ENCODE measurements at places on chromosomes 7 and 10.

GRCh38 chr10:28580825-28581224 is 47.9 kb downstream of the WAC start:
- peak; percentile 59 for DNase-seq

DNA sequence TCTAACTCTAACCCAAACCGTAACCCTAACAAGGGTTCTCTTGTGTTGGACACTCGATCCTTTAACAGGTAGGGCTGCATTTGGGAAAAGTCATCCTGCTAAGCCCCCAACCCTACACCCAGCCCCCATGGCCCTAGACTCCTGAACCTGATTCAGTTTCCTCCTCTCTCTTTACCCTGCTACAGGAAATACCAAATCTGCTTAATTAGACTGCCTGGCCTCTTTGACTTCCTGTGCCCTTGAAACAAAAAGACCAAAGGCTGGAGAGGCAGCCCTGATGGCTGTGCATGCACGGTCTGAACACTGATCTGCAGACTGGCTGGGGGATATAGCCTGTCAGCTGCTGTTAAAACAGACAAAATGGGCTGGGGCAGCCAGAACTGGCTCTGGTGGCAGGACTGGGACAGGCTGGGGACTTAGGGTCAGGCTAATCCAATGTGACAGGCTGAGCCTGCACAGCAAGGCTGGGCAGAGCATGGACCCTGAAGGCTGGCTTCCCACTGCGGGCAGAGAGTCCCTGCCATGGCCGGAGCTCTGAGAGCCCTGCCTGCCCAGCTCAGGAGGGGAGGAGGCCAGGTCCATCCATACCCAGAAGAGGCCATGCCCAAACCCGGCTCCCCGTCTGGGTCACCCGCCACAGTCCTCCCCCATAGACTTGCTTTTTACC is 51.0 kb upstream of the MSMB start:
- DNase-seq: no peak

DNA sequence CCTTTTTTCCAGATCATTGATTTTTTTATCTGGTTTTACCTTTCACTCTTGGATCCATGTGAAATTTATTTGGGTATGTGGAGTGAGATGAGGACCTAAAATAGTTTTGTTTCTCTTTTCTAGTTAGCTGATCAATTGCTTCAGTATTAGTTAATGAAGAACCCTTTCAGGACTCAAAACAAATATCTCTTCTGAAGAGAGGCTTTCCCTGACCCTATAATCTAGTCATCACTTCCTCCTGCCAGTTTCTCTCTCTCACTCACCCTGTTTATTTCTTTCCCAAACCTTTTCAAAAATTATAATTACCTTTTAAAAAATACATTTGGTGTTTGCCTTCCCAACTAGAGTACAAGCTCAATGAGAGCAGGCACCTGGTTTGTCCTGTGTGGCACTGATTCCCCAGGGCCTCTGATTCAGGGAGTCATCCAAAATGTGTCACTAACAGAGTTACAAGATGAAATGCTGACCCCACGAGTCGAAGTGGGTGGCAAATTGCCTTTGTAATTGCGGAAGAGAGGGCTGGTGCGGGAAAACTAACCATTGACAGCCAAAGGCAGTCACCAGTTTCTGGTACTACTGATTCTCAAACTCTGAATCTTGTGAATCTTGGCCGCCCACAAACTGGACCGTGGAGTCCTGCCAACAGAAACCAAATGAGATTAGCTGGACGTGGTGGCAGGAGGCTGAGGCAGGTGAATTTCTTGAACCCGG is 2.4 kb downstream of the TMEM140 start:
- no peak for DNase-seq

GRCh38 chr10:69228151-69228550 is 8.0 kb downstream of the HKDC1 start:
- peak; percentile 36 for DNase-seq

DNA sequence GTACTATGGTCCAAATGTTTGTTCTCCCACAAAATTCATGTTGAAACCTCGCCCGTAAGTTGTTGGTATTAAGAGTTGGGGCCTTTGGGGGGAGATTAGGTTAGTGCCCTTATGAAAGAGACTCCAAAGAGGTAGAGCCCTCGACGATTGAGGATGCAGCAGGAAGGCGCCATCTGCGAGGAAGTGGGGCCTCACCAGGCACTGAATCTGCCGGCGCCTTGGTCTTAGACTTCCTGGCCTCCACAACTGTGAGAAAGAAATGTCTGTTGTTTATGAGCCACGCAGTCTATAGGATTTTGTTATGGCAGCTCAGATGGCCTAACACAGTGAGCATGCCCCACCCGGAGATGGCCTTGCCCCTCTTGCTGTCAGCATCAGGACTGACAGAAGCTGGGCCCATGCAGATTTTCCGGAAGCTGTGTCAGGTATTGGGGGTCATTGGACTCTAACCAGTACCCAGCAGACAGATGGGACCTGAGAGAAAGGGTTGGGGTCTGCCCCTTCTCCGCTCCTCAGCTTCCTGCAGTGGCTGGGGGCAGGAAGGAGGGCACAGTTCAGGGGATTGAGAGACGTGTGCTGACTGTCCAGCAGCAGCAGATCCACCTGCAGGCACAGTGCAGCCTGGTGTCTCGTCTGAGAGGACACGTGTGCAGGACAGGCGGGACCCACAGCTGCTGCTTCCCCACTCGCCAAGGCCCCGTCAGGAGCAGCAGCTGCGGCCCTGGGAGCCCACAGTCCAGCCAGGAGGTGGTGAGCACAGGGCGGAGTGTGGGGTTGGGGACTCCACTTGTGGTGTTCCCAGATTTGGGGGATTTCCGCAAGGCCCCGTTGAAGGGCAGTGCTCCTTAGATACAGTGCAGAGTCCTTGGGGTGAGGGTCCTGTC is 47.8 kb downstream of the MGMT start:
- DNase-seq: no peak

GRCh38 chr10:118106426-118106825 is 59.7 kb upstream of the RAB11FIP2 start:
- peak; percentile 7 for DNase-seq

GRCh38 chr7:135193615-135194081 is 17.7 kb downstream of the WDR91 start:
- peak; percentile 98 for DNase-seq

DNA sequence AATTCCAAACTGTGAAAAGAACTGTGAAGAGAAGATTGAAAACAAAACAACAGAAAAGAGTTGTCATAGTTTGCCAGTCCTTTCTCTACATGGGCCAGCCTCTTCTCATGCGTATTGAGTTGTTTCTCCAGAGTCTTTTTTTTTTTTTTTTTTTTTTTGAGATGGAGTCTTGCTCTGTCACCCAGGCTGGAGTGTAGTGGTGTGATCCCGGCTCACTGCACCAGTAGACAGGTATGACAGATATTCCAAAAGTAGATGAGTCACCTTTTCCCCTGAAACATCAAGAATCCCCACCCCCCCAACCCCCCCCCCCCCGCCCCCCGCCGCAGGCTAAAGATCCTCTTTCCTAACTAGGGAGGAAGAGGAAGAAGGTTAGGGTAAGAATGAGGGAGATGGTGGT is 15.6 kb upstream of the KMT2C start:
- no peak for DNase-seq

- no peak for DNase-seq
These were observed 2.3 kb downstream of the FBXO24 start for GRCh38 chr7:100588438-100588837.

DNA sequence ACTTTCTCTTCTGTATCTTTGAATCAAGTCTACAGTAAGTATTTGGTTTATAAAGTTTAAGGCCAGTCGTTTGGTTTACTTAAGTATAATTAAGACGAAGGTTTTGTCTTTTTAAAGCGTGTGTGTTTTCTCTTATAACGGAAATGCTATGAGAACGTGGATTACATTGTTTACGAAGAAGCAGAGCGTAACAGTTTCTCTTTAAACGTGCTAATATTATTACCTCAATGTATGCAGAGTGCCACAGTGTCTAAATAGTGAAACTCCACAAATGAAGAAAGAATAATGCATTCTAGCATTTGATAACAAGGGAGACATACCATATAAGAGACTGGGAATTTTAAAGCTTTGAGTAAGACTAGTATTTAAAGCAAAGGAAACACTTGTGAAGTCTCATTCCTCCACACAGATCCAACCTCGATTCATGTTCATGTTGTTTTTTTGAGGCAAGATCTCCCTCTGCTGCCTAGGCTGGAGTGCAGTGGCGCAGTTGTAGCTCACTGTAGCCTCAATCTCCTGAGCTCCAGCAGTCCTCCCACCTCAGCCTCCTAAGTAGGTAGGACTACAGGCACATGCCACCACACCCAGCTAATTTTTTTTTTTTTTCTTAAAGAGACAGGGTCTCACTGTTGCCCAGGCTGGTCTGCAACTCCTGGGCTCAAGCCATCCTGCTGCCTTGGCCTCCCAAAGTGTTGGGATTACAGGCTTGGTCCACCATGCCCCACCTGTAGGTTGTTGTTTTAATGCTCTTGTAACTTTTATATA is 75.1 kb downstream of the ANKRD61 start:
- peak; percentile 51 for DNase-seq

DNA sequence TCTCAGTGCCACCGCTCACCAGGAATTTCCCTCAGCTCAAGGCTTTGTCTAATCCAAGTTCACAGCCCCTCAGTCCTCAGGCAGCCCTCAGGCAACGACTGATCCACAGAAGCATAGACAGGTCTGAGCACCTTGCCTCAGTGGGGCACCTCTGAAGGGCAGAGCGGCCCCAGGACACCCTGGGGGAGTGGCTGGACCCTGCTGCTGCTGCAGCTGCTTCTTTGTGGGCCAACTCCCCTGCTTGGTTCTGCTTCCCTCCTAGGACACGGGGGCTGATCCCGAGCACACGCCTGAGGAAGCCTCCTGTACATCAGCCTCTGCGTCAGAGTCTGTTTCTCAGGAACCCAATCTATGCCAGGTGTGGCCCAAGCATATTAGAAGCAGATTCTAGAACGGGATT is 16.2 kb downstream of the CUZD1 start:
- DNase-seq: no peak

- no peak for DNase-seq
These were observed 6.3 kb upstream of the PANK1 start for GRCh38 chr10:89651205-89651915.

DNA sequence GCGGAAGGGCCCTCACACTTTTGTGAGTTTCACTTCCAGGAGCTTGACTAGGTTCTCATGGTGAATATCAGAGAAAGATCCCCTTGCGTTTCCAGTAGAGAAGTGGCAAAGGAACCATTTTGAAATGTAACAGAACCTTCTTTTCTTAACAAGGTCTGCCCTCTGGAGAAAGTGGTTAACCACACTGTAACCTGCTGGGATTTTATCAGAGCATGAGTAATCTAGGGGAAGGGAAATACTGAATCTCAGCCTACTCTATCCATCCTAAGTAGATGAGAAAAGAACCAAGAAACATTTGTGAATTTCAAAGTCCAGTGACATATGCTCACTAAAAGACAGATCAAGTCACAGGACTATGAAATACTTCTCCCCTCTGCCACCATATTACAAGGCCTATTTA is 235.5 kb downstream of the ZEB1 start:
- peak; percentile 93 for DNase-seq

GRCh38 chr10:88164471-88164870 is 301.0 kb downstream of the PTEN start:
- no peak for DNase-seq

DNA sequence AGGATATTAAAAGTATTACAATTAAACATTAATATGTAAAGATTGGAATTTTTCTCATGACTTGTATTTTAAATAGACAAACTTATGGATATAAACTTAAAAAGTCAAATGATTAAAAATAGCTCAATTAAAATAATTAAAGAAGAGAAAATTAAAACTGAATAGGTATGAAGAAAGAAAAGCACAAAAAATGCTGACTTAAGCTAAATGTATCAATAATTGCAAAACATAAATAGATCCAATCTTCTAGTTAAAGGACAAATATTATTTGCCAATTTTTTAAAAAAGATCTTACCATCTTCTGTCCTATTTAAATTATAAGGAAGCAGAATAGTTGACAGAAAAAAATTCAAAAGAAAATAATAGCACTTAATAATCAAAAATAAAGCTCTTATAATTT is 646.3 kb upstream of the ANKRD30A start:
- DNase-seq: no peak

DNA sequence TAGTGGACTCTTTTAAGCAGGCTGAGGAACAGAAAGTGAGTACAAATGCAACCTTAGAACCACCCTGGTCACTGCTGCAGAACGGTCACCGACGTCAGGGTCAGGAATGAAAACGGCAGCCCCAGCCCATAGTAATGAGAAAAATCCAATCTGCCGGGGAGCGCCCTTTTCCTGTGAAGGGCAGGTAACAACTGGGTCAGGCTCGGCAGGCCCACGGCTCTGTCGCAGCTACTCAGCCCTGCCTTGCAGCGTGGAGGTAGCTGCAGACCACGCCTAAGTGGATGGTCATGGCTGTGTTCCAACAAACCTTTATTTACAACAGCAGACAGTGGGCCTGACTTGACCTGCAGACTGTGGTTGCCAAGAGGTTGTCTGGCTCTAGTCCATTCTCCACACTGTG is 563.2 kb downstream of the DNAJB6 start:
- no peak for DNase-seq

DNA sequence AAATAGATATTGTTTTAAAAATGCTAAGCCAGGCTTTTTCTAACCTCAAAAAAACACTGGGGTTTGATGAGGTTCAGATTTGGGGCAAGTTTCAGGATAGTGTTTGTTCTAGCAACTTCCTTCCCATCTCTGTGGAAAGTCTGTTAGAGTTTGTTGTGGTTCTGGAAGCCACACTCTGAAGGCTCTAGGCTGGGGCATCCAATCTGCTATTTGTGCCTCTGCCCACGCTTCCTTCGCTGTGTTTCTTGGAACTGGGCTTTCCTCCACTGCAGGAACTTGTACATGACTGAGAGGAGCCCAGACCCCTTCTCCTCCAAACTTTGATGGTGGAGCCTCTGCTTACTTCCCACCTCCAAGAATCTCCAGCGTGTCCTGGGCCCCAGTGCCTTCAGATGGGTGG is 108.5 kb upstream of the SLC25A13 start:
- DNase-seq: no peak

DNA sequence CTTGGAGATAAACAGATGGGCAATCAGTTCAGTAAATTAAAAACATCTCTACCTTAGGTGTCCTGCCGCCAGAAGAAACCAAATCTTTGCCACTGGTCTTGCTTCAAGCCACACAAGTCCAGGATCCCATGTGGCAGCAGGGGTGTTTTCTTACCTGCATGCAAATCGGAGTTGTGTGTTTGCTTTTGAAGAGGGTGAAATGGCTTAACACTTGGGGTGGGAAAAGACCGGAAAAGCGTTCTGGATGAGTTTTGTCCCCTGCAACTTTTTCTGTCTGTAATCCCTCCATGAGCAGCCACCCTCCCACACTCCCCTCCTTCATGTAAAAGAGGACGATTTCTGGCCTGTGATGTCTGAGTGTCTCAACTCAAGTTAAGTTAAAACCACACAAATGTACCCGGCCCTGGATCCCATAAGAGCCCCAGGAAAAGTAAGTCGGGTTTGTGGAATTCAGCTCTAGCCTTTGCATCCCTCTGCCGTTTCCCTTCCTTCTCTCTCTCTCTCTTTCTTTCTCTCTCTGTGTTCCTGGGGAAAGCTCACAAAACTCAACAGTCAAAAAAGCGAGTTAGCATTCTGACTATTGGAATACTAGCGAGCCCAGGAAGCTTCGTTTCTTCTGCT is 178.5 kb downstream of the TCF7L2 start:
- DNase-seq: no peak

- no peak for DNase-seq
These were observed 175.3 kb downstream of the RAPGEF5 start for GRCh38 chr7:22181663-22182062.

- no peak for DNase-seq
These were observed 48.3 kb downstream of the ZMIZ1 start for GRCh38 chr10:79116801-79117723.
